HuH-7.5 (cell line): ENCODE measurements at places on chromosomes 13 and 19.

DNA sequence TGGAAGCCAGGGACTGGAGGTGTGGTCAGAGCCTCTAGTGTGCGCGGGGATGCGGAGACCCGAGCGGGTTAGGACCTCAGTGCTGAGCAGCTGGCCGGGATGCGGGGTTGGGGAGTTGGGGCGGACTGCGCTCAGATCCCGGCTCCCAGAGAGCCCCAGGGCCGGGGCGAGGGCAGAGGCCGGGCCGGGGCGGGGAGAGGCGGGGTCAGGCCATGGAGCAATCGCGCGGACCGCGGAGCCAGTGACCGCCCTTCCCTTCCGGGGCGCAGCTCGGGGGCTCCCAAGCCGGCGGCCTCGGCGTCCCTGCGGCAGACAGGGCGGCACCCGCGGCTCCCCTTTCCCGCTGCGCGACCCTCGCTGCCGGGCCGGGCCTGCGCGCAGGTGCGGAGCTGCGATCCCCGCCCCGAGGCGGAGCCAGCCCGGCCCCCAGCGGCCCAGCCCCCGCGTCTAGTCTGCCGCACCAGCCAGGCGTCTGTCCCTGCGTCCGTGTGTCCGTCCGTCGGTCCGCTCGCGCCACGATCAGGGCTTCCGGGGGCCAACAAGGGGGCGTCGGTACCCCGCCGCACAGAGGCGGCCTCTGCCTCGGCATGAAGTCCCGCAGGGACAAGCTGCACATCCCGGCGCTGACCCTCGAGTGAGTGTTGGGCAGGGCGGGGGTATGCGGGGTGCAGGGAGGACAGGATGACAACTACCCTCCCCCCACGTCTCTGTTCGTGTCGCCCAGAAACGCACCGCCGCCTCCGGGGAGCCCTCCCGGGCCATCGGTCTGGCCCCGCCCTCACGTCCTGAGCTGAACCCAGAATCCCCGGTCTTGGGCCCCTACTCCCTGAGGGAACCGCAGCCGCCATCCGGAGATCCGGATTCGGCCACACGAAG, 12.4 kb downstream of the MAST3 start:
- peak; percentile 77 for DNase-seq

DNA sequence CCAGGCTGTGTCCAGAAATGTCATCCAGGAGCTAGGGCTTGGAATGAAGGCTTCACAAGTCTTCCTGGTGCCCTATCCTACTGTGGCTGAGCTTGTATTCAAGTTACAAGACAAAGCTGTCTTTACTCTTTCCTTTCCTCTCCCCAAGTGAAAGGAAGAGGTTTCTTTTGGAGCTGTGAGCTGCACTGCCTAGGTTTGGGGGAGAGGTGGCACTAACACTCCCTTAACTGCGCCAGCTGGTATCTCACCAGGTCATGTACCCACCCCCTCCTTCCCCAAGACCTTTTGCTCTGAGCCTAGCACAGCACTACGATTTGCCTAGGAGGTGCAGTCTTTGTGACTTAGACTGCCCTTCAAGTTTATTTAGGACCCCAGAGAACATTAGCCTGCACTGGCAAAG, 2053.6 kb upstream of the PRR20A start:
- no peak for DNase-seq

DNA sequence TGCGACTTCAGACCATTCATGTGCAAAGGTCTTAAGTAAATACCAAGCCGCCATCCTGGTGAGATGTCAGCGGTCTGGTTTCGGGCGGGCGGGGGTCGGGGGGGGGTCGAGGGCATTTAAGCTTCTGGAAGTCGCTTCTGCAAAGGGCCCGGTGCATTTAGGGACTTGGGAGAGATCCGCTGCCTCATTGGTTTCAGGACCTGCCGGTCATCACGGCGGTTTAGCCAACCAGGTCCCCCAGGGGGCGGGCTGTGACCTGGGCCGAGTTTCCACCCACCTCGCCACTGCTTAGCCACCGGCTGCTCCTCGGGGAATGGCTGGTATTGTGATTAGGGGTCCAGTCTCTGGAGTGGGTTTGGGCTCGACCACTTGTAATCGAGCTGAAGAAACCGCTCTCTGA, 7.8 kb downstream of the ANKLE1 start:
- DNase-seq: peak; percentile 61

DNA sequence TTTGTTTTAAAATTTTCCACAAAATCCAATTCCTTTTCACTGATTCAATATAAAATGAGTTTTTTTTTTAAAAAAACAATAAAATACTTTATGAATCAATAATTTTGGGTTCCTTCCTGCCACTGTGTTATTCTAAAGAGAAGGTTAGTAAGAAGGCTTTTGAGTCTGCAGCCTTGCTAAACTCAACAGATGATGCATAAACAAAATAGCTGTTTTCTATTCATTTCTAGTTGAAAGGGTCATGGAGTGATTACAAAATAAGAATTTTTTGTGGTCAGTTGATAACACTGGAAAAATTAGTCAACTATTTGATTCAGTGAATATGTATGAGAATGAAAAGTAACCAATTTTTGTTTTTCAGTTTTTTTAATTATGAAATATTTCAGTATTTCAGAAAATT, 169.9 kb downstream of the VWA8 start:
- no peak for DNase-seq

- no peak for DNase-seq
Observed at GRCh38 chr13:76314495-76314894, 571.7 kb downstream of the KCTD12 start.

- no peak for DNase-seq
Observed at GRCh38 chr19:38032151-38032550, 125.1 kb downstream of the SIPA1L3 start.

DNA sequence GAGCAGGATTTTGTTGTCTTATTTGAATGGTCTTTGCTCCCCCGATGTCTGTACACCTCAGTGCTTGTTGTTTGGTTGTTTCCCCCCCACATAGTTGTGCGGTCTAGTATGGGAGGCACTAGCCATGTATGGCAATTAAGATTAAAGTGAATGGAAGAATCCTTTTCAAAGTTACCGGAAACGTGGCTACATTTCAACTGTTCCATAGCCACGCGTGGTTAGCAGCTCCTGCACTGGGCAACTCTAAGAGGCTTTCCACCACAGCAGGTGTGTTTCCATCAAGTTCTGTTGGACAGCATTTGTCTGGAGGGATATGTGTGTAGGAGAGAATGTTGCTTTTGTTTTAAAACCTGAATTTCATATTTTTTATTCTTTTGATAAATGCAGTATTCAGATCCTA, 247.3 kb downstream of the GGACT start:
- no peak for DNase-seq

DNA sequence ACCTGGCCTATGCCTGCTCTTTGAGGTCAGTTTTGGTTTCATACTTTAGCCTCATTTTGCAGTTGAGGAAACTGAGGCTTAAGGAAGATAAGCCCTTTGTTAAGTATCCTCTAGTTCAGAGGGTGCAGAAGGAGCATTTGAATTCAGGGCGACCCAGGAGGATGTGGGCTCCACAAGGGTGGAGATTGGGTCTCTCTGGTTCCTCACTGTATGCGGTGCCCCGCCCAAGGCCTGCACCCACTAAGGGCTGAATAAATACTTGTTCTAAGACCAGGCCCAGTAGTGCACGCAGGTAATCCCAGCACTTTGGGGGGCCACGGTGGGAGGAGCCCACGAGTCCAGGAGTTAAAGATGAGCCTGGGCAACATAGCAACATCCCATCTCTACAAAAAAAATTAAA, 768 bp upstream of the SLC44A2 start:
- no peak for DNase-seq

DNA sequence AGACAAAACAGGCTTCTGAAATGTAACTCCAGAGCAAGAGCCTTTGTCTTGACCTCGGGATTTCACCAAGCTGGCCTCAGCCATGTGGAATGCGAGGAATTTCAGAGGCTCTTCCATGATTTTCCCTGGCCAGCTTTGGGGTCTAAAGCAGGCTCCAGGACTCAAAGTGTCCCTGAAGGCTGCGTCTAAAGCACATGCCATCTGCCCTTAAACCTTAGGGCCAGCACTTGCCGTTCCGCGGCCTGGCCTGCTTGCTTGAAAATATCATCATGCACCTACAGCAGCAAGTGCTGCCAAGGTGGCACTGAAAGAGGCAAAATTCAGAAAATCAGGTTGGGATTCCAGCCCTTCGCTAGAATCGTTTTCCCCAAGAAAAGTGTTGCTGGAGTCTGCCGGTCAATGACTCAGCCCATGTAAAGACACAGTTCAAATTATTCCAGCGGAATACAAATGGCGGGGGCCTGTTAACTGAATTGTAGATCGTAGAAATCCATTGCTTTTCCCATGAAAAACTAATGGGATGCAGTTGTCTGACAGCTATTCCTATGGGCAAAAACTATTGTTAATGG, 105.7 kb upstream of the RAP2A start:
- DNase-seq: no peak
